CD4-positive, CD25-positive, alpha-beta regulatory T cell (primary cell): ENCODE measurements at places on chromosomes 11 and 22.

DNA sequence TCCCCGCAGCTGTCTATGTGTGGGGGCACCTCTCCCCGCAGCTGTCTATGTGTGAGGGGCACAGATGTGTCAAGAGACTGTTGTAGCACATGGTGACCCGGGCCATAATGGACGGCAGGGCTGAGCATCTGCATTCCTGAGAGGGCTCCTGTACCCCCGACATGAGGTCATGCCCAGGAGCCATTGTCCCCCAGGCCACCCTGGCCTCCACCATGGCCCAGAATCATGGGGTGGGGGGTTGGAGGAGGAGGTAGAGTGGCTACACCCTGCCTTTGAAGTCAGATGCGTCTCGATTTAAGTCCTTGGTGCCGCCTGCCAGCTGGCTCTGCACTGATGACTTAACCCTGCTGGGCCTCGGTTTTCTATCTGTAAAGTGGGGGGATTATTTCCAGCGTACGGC is 49.1 kb downstream of the ARHGAP8 start:
- no peak for DNase-seq

DNA sequence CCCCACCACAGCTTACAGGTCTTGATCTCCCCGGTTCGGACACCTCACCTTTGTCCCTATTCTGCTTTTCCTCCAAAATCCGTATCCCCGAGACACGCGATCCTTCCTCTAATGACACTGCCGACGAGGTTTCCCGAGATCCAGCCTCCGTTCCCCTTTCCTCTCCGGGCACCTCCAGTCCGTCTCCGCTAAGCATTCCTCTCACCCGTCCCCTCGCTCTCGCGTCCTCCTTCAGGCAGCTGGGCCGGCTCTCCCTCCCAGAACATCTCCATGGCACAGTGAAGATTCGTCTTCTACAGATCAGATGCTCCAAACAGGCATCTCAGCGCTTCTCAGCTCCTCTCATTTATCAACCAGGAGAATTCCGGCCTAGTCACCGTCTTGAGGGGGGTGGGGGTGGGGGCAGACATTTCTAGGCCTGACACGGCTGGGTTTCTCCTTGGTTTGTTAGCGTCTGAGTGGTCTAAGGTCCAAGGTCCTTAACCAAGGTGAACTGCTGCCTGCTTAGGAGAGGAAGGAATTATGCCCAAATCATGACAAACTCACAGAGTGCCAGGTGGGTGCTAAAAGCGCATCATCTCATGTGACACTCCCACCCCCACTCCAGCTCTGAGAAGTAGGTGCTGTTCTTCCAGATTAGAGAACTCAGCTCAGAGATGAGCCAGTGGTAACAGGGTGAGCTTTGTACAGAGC is at the start of gene SPTBN2:
Gene SPTBN2, minus strand, starts transcription at position 524 of the 693 bp plus-strand sequence. CDS start 7,976 bp downstream, outside the sequence.
- DNase-seq, result no peak

DNA sequence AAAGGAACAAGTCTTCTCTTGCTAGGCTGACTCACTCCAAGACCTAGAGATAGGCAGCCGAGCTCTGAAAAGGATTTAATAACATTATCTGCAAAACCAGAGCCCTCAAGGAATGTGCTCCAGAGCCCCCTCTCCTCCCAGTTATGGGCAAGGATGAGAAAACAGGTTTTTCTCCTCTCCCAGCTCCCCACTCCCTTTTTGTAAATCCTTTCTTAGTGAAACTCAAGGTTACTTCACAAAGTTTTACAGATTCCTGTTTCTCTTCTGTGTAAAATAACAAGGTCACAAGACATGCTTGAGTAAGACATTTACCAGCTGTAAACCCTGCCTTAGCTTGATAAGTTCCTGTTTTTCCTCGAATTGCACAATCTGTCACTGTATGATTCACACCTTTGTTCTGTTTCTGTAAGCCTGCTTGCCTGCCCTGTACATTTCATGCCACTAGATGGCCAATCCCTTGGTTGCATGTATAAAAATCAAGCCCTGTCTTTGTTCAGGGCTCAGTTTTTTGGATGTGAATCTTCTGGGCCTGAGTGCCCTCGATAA is 489.4 kb downstream of the KCNA4 start:
- DNase-seq, result no peak

DNA sequence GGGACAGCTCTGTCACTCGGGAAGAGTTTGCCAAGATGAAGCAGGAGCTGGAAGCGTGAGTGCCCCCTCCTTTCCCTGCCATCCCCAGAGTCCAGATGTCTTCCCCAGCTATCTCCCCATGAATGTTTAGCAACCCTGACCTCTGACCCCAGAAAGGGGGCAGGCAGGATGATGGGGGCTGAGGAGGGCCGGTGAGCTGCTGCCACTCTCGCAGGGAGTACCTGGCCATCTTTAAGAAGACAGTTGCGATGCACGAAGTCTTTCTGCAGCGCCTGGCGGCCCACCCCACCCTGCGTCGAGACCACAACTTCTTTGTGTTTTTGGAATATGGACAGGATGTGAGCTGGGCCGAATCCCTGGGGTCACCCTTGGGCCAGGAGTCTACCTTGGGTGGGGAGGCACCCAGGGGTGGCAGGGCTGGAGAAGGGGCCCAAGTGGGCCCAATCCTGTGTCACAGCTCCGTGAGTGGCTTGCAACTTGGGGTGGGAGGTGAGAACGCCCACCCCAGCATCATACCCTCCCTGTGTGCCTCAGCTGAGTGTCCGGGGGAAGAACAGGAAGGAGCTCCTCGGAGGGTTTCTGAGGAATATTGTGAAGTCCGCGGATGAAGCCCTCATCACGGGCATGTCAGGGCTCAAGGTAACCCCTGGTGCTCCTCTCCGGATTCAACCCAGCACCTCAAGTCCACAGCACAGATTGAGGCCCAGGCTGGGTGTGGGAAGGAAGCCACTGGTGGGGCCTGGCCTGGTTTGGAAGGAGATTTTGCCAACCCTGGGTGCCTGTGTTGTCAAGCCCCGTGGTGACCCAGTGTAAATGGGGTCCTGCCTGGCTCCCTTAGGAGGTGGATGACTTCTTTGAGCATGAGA is 7.5 kb downstream of the CFL1 start:
- DNase-seq, result no peak

GRCh38 chr11:44351006-44351660 is 41.2 kb upstream of the ALX4 start:
- DNase-seq, result no peak
